ENCODE measurements at places on chromosomes 16 and 17. TPM values are rescaled to one million over a fixed set of nuclear protein-coding genes. Genes with fewer than 3 reads are reported as not detected.

Gene ENPP7
- polyA plus RNA-seq, result not detected

- H3K27ac ChIP-seq, result no peak overlapping the region
- H3K36me3 ChIP-seq, result 0 out of 2 replicates have a peak, but pooled peaks cover 5% of the 10 kb centered on the region
- H3K4me3 ChIP-seq, result no peak overlapping the region
- no peaks in the 10 kb centered on the region for H3K4me1 ChIP-seq
These were observed 198.5 kb downstream of the NTN1 start for GRCh38 chr17:9219631-9220397.

- H3K36me3 ChIP-seq, result no peaks in the 10 kb centered on the region
- DNase-seq, result no peak
These were observed 14.0 kb downstream of the HS3ST3A1 start for GRCh38 chr17:13587487-13588338.

DNA sequence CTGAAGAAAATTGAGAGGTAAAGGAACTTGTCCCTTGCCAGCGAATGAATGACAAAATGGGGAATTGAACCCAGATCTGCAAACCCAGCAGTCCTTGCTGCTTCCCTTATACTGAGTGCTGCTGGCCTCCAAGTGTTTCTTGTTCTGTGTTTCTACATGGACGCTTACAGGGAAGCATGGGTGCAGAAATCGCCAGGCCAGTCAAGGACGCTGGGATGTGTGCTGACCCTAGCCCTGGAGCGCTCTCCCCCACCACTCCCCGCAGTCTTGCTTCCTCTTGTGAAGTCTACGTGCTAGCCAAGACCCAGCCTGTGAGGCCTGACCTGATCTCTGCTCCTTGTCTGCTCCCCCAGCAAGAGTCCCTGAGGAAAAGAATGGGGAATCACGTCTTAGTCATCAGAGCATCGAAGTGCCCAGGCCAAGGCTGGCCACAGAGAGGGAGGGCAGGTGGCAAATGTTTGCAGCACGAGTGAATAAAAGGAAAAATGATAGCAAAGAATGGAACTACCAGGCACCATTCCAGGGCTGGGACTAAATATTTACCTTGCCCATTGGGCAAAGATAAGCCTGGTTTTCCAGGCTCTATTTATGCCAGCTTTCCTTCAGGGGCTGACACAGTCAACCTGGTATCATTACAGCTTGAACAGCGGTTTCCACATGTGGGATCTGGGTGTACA, 17.4 kb downstream of the CA4 start:
- H3K27me3 ChIP-seq, result no peaks in the 10 kb centered on the region
- no peak for DNase-seq
- no peak overlapping the region for H3K27ac ChIP-seq

Data from GM23338 (cell line).